ENCODE measurements at places on chromosomes 2 and 18.

DNA sequence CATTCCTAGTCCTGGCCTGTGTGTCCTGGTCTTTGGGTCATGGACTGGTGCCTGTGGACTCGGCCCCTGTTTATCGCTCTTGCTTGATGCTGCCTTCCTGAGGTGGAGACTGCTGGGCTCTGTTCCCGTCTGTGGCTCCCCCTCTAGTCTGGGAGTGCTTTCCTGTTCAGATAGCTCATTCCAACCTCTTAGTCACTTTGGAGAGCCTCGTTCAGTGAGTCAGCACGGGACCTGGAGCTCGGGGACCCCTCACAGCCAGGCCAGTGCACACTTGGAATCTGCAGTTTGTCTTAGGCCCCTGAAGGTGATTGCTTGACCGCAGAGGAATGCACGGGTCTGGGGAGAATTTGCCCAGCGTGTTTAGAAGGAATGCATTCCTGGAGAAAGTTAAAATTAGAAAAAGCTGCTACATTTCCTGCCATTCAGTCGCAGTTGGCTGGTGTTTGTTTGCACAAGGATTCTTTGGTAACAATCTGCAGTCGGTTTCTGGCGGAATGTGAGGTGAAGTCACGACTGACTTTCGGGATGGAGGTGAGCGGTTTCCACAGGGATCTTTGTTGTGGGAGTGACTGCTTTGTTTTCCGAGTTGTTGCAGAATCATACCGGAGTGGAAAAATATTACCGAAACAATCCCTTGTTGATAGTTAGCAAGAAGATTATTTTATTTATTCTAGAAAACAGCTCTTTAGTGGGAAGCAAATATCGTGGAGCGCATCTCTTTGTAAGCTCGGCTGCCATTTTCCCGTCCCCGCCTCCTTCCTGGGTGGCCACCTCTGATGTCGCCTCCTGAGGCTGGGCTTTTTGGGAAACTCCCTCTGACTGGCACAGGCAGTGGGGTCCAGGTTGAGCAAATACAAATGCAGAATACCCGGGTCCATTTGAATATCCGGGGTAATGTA, 29.6 kb downstream of the SH3BP4 start:
- no peak for DNase-seq

DNA sequence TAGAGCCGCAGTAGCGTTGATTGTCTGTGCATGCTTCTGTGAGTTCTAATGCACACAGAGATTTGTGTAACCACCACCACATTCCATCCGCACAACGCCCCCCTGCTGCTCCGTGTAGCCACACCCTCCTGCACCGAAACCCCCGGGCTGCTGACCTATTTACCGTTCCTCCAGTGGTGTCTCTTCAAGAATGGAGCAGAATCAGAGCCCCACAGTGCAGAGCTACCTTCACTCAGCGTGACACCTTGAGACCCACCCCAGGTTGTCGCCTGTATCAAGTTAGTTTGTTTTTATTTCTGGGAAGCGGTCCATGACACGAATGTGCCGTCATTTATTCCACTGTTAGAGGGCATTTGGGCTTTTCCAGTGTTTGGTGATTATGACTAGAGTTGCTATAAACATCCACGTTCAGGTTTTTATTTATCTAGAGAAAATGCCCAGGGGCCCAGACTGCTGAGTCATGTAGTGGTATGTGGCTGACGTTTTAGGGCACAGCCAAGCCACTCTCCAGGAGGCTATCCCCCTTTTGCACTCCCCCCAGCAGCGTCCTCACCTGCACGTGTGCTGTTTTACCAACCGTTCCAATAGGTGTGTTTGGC, 266.8 kb downstream of the NDUFA10 start:
- DNase-seq = no peak

GRCh38 chr2:88896971-88897370, 205.5 kb downstream of the RPIA start:
- DNase-seq = no peak

GRCh38 chr2:154324601-154325000, 373.9 kb upstream of the KCNJ3 start:
- no peak for DNase-seq

GRCh38 chr2:289362-290089, 1.6 kb upstream of the ALKAL2 start:
- DNase-seq = no peak

- no peak for DNase-seq
Observed at GRCh38 chr2:39512941-39513340, 75.9 kb upstream of the MAP4K3 start.

DNA sequence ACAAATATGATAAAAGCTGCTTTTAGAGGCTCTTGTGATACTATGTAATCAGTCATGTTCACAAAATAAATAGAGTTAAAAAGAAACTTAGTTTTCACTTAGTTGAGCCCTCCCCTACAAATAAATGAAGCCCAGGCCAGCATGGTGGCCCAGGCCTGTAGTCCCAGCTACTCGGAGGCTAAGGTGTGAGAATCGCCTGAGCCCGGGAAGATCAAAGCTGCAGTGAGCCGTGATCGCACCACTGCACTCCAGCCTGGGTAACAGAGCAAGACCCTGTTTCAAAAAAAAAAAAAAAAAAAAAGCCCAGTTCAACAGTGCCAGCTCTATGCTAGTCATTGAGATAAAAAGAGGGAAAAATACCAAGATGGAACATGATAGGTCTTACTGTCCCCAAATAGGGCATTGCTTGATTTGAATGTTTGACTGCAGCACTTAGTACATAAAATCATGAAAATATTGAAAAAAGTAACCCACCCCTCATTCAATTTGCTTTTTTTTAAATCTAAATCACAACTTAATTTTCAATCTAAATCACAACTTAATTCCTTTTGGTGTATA, 1.5 kb downstream of the ASNSD1 start:
- DNase-seq = no peak

GRCh38 chr18:41504316-41504715, 450.7 kb upstream of the PIK3C3 start:
- no peak for DNase-seq

GRCh38 chr18:23143016-23143814, 7.9 kb downstream of the CABLES1 start:
- no peak for DNase-seq
